ENCODE measurements at places on chromosomes 4 and X. TPM values are rescaled to one million over a fixed set of nuclear protein-coding genes. Genes with fewer than 3 reads are reported as not detected.

- no peak for DNase-seq
Observed at GRCh38 chr4:7422151-7422897, 12.4 kb downstream of the PSAPL1 start.

MAGEC1 gene
- total RNA-seq = not detected

EFNB1 gene
- total RNA-seq = 117 TPM

DUX4 gene
- not detected for total RNA-seq

All from bronchial epithelial cell (primary cell).